T-helper 22 cell (primary cell): ENCODE measurements at places on chromosomes 12 and 14.

DNA sequence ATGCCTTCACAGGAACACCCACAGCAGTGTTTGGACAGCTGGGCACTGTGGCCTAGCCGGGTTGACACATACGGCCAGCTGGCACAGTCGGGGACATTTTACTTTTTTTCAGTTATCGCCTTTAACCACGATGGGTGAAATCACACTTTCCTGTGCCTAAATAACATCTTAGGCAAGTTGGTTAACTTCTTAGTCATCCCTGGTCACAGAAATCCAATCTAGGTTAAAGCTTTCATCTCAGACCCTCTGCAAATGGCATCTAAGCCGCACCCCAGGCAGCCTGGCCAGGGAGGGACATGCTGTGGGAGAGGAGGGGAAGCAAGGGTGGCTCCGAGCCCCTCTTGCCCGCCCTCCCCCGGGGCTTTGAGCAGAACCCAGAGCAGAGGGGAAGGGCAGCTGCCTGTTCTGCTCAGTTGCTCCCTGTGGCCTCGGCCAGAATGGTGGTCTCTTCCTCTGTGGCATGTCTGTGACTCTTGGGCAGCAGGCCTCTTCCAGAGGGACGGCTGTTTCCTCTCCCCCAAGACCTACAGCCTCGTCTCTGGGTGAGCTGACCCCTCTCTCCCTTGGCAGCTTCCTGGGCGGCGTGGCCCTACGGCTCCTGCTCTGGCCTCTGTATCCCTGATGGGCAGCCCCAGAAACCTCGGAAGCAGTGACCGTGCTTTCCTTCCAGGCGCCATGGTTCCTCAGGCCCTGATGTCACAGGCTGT, 85.4 kb upstream of the DYNC1H1 start:
- no peak for DNase-seq

DNA sequence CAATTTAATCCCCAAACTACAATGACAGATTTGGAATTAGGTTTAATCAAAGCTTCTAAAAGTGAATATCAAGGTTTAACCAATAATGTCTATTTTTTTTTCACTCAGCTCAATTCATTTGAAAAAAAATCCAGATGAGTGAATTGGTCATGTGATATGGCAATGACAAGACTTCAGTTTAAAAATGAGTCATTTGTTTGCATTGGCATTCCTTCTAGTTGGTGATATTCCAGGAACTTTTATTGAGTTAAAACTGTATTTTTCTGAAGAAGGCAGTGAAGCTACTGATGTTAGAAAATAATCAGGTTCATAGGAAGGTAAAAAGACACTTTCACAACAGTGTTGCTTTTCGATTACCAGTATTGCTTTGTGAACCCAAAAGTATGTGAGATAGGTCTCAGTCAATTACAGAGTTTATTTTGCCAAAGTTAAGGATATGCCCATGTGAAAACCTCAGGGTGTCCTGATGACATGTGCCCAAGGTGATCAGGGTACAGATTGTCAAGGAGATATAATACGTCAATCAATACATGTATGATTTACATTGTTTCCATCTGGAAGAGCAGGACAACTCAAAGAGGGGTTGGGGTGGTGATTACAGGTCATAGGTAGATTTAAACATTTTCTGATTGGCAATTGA, 1214.9 kb downstream of the GALC start:
- DNase-seq, result no peak

- no peak for DNase-seq
Measured at GRCh38 chr14:103930051-103930604, 1.9 kb downstream of the TDRD9 start.

GRCh38 chr12:94184995-94185719, 36.8 kb downstream of the PLXNC1 start:
- no peak for DNase-seq

DNA sequence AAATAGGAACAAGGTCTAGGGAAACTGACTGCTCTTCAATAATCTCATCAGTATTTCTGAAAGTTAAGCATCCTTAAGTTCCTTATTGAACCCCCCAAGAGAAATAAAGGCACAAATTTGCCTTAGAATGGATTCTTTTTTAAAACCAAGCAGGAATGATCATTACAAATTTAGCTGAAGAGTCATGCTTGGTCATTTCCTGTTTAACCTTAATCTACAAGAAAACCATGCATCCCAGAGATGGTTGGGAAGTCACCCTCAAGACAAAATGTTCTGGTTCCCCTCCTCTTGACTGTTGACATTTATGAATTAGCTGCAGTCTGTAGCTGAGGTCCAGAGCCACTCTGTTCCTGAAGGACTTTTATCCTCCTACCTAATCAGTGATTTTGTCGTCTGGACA, 291.8 kb upstream of the G2E3 start:
- DNase-seq, result no peak

DNA sequence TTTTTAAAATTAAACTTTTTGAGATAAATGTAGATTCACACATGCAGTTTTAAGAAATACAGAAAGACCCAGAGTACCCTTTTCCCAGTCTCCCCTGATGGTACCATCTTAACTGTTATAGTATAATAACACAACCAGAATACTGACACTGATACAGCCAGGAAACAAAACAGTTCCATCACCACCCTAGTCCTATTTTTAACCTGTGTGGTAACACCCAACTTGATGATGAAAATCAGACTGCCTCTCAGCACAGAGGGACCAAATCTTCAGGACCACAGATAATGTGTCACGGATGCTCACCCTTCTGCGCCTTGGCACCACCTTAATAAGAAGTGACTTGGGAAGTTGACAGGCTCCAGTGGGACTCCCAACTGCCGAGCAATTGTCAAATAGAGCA, 18.1 kb downstream of the FBXO21 start:
- no peak for DNase-seq

GRCh38 chr12:113207613-113208040, 13.6 kb upstream of the TPCN1 start:
- no peak for DNase-seq

- no peak for DNase-seq
Measured at GRCh38 chr12:57770734-57771133, 1.2 kb downstream of the METTL1 start.
